ENCODE measurements at places on chromosomes 3 and 15.

GRCh38 chr3:77259694-77260093, 219.8 kb downstream of the ROBO2 start:
- no peak for DNase-seq

- DNase-seq: no peak
Measured at GRCh38 chr3:72728958-72729467, 119.2 kb downstream of the SHQ1 start.

GRCh38 chr3:169930843-169931242, 19.5 kb downstream of the SAMD7 start:
- no peak for DNase-seq

- no peak for DNase-seq
Measured at GRCh38 chr3:58355179-58355578, 22.5 kb downstream of the PXK start.

DNA sequence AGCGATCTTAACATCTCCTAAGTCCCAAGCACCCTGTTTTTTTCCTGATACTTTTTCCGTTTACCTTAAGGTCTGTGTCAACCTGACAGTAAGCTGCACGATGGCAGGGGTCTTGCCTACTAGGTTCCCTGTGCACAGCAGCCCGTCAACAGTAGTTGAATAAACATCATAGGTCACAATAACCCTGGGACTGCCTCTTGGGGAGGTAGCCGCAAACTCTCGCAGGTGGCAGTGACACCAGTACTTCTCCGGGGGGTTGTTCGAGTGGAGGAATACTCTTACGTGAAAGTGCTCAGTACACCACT, 365 bp upstream of the PDCD6IP start:
- DNase-seq: no peak

DNA sequence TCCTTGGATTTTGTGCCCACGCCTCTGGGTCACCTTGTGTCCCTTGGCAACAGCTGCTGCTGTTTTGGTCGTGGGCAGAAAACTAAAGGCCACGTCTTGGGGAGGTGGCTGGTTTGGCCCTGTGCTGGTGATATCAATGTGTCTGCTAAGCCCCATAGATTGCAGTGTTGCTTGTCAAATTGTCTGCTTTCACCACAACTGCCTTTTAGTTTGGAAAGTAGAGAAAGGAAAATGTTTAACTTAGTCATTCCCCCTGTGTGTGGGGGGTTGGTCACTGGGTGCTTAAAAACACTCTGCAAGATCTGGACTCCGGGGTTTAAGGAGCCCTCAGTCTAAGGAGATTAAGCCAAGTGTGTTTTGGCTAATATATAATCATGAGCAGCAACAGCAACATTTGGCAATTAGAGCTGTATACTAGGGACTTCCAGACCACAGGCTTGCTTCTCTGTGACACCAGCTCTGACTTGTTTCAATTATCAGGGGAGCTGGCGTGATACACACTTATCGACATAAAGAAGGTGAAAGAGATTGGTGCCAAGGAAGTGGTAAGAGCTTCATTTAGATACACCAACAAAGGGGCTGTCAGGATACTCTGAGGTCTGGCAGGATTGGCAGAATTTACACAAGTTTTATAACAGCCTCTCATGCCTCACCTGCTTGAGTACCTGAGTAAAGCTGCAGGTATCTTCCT, 3.5 kb downstream of the SMAD3 start:
- DNase-seq: no peak

DNA sequence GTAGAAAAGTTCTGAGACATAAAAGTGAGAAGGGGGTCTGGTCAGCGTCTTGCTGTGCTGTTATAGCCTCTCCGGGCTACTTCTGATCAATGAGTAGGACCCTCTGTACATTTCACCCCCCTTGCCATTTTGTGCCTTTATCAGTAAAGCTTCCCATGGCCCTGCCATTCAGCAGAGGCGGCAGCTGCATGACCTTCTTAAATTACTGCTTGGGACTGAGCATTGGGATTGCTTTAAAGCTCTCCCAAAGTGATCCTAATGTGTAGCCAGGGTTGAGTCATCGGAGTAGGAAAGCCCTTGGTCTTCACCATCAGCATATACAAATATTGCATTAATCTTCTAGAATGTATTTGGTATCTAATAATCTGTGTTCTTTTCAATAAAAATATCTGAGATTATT, 70.2 kb downstream of the FMN1 start:
- DNase-seq: no peak

DNA sequence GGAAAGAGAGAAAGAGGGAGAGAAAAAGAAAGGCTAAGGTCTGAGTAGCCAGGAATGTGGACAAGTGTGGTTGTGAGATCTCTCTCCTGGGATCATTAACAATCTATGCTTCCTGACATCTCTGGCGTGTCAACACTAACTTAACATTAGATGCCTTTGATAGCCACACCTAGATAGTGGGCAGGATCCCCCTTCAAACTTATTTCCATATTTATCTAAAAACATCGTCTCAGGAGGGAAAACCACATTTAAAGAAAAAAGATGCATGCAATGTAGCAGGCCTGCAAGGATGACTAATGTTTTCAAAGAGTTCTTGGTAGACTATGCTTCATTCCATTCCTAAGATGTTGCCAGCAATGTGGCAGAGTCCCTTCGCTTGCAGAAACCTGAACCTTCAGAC, 80.9 kb downstream of the MLH1 start:
- no peak for DNase-seq

GRCh38 chr3:57036952-57037351, 23.5 kb upstream of the SPATA12 start:
- no peak for DNase-seq

DNA sequence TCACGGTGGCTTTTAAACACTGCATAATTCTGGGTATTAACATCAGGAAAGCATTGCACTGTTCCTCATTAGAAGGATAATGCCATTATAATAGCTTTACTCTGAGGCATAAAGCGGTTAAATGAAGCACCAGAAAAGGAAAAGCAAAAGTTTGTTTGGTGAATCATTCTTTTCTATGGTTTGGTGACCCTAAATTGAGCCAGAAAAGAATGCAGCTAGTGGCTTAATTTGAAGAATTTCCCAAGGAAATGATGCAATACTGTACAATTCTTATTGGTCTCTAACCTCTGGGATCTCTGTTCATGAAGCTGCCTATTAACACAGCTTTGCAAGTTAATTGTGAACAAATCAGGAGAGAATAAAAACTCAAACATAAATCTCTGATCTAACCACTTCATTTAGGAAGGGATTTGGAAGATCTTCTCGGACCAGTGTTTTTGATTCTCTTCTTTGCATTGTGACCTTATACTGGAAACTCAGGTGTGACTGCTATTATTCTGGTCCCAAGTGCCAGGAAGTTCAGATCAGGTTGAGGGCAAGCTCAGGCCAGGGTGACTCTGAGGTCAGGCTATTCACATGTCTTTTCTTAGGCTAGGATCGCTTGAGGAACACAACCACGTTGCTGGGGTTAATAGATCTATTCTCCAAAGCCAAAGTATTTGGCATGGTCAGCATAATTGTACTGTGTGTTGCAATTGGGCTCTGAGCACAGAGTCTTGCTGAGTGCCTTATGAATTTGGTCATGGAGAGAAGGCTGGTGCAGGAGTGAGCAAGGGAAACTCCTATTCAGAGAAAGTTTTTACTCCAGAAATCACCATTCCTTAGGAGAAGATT, 11.3 kb upstream of the DLG1 start:
- no peak for DNase-seq

GRCh38 chr3:24202071-24202470, 257.0 kb downstream of the NR1D2 start:
- no peak for DNase-seq

DNA sequence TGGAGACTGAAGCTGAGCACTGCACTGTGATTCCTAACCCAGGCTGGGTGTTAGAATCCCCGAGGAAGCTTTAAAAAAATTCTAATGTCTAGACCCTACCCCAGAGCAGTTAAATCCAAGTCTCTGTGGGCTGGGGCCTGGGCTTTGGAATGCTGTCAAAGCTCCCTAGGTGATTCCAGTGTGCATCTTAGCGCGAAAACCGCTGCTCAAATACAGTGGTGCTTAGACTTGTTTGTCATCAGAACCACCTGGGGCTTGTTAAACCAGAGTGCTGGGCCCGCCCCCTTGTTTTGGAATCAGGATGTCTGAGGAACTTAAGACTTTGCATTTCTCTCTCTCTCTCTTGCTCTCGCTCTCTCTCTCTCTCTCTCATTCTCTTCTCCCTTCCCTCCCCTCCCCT, 20.7 kb downstream of the RHCG start:
- no peak for DNase-seq

DNA sequence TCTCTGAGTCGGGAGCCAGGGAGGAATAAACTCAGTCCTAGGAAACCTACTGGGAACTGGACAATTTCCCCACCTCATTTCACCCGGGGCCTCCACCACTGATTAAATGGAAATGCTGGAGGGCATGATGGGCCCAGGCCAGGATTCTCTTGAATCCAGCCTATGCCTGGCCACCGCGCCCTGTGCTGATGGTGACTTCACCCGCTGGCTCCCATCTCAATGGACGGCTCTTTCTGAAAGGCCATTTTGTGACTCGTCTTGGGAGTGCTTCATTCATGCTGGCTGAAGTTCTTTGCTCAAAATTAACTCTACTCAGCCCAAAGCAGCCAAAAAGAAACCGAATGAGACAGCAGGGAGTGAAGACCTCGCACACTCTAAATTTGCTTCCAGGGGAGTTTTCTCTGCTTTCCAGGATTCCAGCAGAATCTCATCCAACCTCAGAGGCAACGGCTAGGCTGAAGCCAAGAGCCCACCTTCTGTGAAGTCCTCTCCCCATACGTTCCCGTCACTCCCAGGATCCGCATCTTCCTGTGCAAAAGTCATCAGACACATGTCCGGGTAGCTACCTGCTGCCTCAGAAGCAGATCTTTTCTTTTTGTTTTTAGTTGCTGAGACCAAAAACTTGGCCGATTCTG, 266.0 kb upstream of the ICE2 start:
- no peak for DNase-seq

GRCh38 chr15:68672781-68673205, 94.0 kb downstream of the CORO2B start:
- DNase-seq: no peak

- DNase-seq: no peak
Measured at GRCh38 chr15:37099319-37100108, 835 bp downstream of the MEIS2 start.

GRCh38 chr15:93819826-93820225, 411.5 kb upstream of the MCTP2 start:
- no peak for DNase-seq

DNA sequence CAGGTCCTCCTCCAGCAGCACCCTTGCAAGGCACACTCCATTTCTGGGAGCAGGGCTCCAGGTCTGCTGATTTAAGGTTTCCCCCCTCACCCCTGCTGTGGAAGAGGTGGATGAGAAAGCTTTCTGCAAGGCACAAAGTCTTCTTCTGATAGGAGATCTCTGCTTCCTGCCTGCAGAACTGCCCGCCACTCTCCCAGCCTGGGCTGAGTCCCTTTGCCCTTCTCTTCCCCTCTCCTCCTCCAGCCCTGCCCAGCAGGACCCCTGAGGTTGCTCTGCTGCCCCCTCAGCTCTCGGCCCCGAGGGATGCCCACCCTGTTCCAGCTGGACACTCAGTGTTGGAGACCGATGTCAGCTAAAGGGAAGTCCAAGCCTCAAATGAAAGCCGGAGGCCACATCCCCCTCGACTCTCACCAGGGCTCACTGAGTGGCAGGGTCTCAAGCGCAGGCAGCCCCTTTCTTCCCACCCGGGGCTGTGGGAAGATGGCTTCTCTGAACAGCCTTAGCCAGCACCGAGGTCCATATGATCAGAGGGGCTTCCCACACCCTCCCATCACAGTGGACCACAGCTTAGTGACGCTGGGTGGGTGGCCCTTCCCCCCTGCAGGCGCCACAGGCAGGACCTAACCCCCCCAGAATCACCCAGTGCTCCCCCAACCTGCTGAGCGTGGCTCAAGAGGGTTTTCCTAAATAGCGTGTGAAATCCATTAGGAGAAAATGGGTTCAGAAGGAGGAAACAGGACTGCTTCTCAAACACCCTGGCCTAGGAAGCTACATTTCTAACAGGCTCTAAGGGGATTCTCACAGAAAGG, 4.0 kb downstream of the ATP10A start:
- no peak for DNase-seq

DNA sequence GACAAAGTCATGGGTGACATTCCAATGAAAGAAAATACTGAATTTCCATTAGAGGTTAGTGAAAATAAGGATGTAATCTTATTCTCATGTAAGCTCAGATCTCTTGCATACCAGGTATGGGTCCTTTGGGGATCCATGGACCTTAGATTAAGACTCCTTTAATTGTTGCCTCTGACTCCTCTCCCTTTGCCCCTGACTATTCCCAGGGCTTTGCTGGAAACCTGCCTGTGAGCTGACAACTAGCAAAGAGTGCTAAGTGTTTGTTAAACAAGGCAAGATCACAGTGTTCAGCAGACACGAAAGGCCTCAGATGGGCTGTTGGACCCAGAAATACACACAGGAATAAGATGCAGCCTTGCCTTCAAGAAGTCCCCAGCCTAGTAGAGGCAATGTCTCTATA, 32.1 kb downstream of the ACKR2 start:
- no peak for DNase-seq

All from NCI-H1417 treated with DMSO at 0.1 percent for 48 hours (cell line).